ELR (cell line): ENCODE measurements at places on chromosomes 16 and 17.

GRCh38 chr17:41518031-41518430 lies 659 bp downstream of the KRT15 start:
- DNase-seq, result no peak

DNA sequence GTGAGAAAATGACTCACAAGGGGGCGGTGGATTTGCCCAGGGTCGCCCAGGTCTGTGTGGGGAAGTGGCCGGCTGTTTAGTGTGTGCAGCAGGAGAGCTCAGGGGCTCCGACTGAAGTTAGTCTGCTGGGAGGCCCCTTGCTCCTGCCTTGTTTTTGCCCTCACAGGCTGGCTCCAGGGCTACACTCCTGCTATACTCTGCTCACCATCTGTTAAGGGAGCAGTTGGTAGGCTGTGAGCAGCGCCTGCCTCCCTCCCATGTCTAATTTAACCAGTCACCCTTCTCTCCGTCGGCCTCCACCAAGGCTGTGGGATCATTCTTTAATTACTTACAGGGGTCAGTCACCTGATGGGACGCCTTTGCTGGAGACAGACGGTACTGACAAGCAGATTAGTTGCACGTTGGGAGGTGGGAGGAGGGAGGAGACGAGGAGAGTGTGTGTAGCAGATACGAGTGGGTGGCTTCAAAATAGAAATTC lies 35.5 kb downstream of the KSR1 start:
- DNase-seq, result no peak

DNA sequence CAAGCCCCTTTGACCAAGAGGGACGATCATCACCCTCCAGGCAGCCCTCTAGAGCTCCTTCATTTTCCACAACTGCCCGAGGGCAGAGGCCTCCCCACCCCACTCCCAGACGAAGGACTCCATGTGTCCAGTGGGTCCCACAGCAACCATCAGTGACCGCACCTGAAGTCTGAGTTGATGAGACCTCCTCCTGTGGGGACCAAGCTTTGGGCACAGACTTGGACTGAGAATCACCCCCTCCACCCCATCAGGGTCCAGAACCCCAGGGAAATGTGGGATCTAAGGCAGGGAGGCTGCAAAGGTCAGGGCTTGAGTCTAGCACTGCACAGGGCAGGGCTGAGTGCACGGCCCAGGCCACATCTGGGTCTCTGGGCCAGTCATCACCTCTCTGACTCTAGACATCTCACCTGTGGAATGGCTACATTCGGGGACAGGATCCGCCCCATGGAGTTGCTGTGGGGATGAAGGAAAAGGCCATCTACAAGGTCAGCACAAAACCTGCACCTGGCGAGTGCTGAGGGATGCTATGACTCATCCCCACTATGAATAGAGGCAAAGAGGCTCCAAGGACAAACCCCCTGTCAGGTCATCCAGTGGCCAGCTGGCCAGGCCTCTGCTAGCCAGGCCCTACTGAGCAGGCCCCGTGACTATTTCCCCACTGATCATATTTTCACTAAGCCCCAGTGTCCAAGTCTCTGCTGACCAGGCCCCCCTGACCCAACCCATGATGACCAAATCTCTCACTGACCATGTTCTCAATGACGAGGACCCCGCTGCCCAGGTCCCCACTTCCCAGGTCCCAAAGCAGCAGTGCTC lies 38.4 kb downstream of the TNFRSF13B start:
- DNase-seq, result peak; percentile 23

- no peak for DNase-seq
Observed at GRCh38 chr17:17358866-17359265, 55.7 kb downstream of the NT5M start.
